ENCODE measurements at places on chromosomes 5 and 9. TPM values are rescaled to one million over a fixed set of nuclear protein-coding genes. Genes with fewer than 3 reads are reported as not detected.

The CDKN2B-AS1 gene
- 1.3 TPM for total RNA-seq

The GRIA1 gene
- 2.4 TPM for total RNA-seq

The FRMD3 gene
- total RNA-seq, result 2.6 TPM

The SLC1A1 gene
- total RNA-seq, result 25.8 TPM

The ECM2 gene
- total RNA-seq, result 7.0 TPM

The TUSC1 gene
- 9.4 TPM for total RNA-seq

The CCDC107 gene
- total RNA-seq, result 17.9 TPM

All from smooth muscle cell of the pulmonary artery (primary cell).